ENCODE measurements at places on chromosomes 4 and X.

DNA sequence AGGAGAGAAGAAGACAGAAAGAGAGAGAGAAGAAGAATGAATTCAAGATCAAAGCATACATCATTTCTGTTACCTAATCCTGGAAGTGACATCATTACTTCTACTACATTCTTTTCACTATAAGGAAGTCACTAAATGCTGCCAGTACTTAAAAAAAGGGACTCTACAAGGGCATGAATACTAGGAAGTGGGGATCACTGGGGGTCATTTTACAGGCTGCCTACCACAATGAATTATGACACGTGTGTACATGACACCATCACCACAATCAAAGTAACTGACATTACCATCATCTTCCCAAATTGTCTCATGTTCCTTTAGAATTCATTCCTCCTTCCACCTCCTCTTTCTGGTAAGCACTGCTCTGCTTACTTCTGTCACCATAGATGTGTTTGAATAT lies 227.0 kb downstream of the CPE start:
- DNase-seq: no peak

GRCh38 chr4:83889802-83890201 lies 353.9 kb downstream of the GPAT3 start:
- no peak for DNase-seq

- no peak for DNase-seq
Measured at GRCh38 chr4:137212601-137213000, 319.7 kb downstream of the PCDH18 start.

DNA sequence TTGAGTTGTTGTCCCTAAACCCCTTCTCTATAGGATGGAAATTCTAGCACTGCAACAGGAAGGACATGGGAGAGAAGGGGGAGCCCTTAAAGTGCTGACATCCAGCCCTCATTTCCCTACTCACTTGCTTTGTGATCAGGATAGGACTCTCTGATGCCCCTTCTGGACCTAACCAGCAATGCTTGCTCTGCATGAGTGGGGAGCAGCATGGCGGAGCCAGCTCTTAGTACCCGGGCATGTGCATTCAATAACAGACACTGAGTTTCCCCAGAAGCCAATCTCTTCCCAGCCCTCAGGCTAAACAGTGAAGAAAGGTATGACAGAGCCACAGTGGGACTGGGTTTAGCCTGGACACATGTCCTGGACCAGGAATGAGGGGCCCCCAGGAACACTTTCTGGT lies 14.0 kb downstream of the SOD3 start:
- no peak for DNase-seq

- DNase-seq: peak; percentile 6
Measured at GRCh38 chrX:41526925-41527324, 79.8 kb downstream of the NYX start.

Data from activated naive CD4-positive, alpha-beta T cell treated with anti-CD3 and anti-CD28 coated beads for 36 hours (primary cell).